ENCODE measurements at places on chromosomes 12 and 14.

GRCh38 chr12:75690296-75690955 lies 179.0 kb upstream of the KRR1 start:
- DNase-seq = no peak

DNA sequence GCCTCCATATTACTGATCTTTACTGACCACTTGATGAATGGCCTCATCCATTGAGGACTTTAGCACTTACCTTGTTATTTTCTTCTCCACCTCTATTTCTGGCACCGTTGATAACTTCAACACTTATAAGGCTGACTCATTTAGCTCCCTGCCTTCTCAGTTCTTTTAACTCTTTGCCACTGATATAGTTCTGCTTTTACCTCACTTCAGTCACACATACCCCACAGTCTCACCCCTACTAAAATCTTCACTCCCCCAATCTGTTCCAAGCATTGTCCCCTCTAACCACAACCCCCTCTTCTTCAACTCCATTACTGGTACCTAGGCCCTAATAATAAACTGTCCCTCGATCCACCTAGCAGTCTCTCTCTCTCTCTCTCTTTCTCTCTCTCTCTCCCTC lies 141.0 kb downstream of the PAH start:
- no peak for DNase-seq

DNA sequence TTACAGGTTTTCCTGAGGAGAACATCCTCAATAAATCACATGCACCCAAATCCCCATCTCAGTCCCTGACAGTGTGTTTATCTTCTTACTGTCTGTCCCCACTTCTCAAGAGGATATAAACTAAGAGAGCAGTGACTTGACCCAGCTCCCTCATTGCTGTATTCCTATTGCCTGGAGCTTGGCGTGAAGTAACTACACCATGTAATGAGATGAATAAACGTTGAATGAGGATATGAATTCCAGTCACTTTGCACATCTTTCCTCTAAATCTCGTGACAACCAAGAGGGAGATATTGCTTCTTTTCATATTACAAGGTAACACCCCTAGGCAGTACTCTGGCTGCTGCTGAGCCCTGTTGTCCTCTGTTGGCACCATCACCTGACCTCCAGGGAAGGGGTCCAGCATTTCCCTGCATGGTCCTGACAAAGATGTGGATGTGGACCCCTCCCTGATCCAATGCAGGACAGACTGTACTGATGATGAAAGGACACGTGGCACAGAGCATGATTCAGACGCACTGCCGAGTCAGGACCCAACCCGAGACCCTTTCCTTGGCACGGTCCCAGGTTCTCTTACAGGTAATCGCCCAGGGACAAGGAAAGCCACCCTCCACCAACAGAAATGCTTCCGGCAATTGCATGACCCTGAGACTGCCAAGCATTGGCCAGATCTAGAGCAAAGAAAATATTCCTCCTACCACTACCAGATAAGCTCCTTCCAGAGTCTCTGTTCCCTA lies 47.7 kb upstream of the CPM start:
- no peak for DNase-seq

- DNase-seq = no peak
Observed at GRCh38 chr14:56211084-56211483, 92.9 kb downstream of the PELI2 start.

GRCh38 chr14:93081876-93082570 lies 33.7 kb downstream of the ITPK1 start:
- DNase-seq = no peak

DNA sequence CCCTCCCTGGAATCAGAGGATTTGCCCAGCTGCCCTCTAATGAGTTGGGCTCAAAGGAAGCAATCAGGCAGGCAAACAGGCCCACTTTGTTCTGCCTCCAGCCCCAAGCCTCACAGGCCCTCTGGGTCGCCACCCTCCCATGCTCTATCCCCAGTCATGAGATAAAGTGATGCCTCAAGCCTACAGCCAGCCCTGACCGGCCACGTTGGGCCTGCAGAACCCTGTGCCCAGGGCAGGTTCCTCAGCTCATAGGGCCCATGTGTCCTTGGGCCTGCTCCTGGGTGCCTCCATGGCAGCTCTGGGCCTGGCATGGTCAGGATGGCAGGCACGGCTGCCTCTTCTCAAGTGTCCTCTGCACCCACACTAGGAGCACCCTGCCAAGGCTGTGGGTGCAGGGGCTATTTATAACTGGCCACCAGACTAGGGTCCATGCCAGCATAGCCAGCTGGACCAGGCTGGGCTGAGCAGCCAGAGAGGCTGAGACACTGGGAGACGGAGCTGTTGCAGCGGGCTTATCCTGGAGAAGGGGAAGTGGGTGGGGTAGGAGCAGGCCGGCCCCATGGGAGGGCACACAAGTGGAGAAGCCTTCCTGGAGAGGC lies 20.2 kb downstream of the HDAC7 start:
- no peak for DNase-seq

DNA sequence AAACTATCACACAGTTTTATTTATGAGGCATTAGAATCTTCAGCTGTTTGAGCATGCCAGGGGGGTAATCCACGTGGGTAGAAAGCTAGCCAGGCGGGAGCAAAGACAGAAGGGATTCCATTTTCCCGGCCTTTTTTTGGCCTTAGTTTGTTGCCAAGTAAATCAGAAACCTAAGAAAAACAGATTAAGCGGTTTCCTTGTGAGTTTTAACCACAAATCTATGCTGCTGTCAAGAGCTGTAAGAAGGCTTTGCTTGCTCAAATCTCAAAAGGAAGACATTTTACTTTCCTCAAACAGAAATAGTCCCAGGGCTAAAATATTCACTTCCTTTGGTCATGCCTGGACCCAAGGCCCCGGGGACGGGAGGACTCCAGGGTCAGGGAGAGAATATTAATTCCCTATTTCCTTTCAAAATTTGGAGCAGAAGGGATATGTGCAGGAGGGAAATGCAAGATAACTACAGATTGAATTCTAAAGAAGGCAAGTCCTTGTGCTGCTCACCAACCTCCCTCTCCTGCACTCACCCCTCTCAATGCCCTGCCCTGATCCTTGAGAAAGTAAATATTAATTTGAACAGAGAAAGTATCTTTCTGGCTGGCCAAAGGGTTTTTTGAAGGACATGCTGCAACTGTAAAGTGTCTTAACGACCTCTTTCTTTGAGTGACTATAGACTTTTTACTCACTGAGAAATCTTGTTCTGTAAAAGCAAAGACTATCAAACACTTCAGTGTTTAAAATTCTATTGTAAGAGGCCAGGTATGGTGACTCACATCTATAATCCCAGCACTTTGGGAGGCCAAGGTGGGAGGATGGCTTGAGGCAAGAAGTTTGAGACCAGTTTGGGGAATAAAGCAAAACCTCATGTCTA lies 75.7 kb downstream of the HSD17B6 start:
- no peak for DNase-seq
